ENCODE measurements at places on chromosomes 11 and 22.

- no peak for DNase-seq
Measured at GRCh38 chr11:126965331-126965730, 35.2 kb downstream of the KIRREL3 start.

- no peak for DNase-seq
Measured at GRCh38 chr22:35627267-35628041, 10.3 kb upstream of the MB start.

GRCh38 chr11:118447423-118447822, 11.1 kb downstream of the KMT2A start:
- no peak for DNase-seq

GRCh38 chr11:36374726-36375125, 78.6 kb downstream of the PRR5L start:
- DNase-seq: no peak

DNA sequence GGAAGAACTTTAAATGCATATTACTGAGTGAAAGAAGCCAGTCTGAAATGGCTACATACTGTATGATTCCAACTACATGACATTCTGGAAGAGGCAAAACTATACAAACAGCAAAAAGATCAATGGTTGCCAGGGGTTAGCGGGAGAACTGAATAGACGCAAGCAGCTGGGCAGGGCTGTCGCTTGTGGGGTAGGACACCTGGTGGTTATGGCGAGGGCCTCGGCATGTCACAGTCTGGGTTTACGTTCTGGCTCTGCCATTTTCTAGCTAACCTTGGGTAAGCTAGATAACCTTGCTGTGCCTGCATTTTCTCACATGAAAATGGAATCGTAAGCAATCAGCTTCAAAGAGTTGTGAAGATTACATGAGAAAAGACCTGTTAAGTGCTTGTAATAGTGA, 55.2 kb upstream of the SYT13 start:
- DNase-seq: no peak

DNA sequence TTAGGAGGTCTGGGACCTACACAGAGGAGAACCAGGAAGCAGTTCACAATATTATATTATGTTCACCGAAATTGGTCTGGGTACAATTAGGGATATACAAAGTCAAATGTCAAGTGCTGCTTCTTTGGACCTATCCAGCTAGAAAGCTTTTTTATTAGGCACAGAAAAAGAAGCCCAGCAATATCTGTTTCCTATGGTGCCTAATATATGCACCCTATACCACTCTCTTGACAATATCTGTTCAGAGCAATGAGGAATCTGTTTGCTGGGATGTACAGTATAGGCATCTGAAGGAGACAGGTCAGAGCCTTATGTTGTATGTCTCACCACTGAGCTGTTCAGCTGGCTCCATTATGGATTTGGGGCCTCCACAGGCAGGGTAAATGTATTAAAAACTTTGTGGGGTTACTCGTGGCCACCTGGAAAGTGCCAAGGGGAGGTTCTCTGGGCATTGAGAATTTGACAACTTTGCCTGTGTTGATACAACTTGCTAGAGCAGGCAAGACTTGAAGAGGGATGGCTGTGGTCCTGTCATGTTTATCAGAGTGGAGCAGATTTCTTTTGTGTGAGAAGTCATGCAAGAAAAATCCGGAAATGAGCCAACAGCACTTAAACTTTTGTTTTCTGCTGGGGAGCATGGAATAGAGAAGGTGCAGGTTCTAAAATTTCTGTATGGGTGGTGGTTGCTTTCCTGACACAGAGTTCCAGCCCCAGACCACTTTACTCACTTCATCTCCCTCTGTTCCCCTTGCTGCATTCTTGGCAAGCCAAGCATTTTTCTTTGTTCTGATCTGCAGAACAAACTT, 10.1 kb downstream of the STIM1 start:
- no peak for DNase-seq

DNA sequence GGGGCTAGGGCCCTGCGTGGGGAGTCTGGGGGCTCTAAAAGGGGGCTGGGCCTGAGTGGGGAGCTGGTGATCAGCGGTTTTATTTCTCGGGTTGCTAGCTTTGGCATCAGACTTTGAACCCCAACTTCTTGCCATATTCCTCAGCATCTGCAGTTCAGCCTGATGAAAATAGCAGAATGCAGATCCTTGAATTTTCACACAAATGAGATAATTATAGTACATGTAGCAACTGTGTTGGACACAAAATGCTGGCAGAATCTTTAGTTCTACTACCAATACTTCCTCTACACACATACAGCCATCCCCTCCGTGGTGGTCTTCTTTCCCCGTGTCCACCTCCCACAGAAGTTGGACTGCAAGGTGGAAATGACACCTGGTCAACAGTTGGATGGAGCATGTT, 1.5 kb downstream of the ZC3H7B start:
- DNase-seq: no peak

- DNase-seq: no peak
Measured at GRCh38 chr11:20464518-20464917, 77.0 kb downstream of the PRMT3 start.

DNA sequence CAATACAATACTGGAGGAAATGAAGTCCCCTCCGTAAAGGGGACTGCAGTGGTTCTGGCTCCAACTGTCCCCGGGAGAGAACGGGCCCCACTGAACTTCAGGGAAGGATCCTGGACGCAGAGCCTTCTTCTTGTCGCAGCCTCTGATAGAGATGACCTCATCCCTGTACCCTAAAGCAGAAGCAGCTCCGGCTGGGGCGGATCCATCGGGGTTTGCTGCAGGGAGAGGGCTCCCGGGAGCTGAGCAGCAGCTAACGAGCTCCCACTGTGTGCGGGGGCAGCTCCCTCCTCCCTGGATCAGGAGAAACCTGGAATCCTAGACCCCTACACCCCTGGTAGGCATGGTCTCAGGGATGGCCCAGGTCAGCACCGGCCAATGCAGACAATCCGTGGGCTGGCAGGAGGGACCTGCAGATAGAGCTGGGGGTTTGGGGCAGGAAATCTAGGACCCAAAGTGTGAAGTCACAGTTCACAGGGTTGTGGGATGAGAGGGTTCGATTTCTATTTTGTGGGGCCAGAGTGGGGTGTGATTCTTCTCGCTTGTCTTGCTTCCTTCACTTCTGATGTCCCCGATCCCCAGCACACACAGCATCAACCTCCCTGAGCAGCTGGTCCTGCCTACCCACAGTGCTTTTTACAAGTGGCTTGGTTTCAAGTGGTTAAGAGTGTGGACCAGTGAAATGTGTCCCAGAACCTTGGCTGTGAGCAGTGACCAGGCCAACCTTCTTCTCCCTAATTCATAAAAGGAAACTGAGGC, 12.9 kb downstream of the KIAA0930 start:
- no peak for DNase-seq

- no peak for DNase-seq
Measured at GRCh38 chr11:69855421-69855820, 36.2 kb upstream of the FGF3 start.

DNA sequence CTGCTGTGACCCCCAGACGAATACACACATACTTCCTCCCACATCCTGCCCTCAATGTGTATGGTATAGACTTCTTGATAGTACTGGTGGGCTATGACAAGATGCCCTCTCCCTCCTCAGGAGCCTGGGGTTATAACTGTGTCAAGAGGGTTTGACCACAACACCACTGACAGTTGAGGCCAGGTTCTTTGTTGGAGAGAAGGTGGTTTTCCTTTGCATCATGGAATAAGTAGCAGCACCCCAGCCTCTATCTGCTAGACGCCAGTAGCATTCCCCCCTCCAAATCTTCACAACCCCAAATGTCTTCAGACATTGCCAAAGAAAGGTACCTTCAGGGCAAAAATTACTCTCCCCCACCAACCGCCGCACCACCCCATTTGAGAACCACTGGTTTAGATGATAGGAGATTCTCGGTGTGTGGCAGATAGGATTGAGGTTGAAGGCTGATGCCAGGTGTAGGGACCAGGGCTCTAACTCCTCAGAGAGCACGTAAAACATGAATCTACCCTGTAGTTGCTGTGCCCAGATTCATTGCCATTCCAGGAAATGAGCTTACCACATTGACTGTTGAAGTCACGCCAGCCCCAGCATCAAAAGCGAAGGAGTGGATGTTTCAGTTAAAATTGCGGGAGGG, 5.5 kb upstream of the MYO18B start:
- DNase-seq: no peak

DNA sequence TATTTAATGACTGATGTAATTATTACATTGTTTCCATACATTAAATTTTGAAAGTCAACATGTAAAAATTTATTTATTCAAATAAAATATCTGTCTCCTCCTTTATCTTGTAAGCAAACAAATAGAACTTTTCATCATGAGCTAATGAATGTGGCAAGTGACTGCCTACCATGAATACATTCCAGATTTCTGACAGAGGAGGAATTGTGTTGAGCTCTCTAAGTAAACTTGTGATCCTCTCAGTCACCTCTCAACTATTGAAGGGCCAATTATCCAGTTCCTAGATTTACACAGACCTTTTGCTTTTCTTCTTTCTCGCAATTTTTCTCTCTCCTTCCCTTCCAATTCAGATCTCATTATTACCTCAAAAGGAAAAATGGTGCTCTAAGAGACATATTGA, 21.5 kb downstream of the PRRG4 start:
- no peak for DNase-seq

DNA sequence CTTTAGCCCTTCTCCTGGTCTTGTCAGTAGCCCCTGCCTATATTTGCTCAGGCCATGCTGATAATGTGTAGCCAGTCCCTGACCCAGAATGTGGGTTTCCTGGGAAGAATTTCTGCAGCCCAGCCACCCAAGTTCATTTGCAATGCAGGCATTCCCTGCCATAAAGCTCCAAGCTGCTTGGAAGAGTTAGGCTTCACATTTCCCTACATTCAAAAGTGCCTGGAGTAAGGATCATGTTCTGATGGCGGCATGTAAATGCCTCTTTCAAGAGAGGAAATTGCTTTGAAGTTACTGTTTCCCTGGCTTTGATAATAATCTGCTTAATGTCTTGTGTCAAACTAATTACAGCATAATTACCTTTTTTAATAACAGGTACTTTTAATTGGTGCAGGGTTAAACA, 266.1 kb downstream of the MIAT start:
- no peak for DNase-seq

- no peak for DNase-seq
Measured at GRCh38 chr22:30393322-30393680, 3.5 kb upstream of the SEC14L2 start.

- DNase-seq: no peak
Measured at GRCh38 chr11:21582791-21583190, 610.1 kb upstream of the ANO5 start.

DNA sequence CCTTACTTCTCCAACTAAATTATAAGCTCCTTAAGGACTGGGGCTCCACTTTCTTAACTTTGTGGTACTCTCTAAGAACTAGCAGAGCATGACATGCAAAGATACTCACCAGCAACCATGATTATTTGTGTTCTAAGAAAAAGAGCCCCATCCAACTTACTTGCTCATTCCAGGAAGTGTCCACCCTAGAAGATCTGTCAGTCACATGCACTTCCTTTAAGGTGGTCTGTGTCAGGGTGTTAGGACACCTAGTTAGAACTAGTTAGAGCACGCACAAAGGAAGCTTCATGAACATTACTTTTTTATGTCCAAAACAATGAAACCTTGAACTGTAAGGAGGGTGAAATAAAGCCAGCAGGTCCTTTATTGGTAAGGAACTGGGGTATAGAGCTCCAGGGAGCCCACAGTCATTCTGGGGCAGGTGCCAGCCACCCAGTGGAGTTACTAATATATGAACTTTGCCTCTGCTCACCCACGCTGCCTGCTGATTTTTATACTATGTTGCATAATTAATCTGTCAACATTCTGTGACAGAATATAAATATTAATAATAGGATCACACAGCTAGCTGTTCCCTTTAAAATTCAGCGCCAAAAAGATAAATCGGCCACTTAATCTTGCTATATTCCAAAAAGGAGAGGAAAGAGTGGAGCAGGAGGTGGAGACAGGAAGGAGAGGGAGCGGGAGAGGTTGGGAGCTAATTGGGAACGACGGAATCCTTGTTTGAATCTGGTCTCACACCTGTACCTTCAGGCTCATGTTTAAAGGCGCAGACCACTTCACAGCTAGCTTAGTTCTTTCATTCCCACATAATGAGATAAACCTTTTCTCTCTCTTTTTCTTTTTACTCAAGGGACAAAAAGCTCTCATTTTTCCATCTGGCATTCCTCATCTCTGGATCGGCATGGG, 755.0 kb downstream of the OPCML start:
- no peak for DNase-seq

DNA sequence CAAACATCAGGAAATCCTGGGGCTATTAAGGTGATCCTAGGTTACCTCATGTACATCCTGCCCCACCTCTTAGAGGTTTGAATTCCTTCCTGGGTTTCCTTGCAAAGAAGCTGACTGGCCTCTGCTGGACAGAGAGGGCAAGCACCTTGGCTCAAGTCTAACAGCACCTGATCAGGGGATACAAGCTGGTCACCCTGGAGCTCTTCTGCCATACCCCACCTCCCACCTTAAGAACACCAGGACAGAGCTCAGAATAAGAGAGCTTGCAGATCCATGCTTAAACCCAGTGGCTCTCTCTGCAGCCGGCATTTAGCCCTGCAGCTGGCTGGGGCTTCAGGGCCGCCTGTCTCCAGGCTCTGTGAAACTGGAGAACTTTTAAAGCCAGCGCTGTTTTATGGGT, 386.6 kb upstream of the NARS2 start:
- DNase-seq: no peak

GRCh38 chr11:109586789-109587188, 164.8 kb downstream of the C11orf87 start:
- no peak for DNase-seq

DNA sequence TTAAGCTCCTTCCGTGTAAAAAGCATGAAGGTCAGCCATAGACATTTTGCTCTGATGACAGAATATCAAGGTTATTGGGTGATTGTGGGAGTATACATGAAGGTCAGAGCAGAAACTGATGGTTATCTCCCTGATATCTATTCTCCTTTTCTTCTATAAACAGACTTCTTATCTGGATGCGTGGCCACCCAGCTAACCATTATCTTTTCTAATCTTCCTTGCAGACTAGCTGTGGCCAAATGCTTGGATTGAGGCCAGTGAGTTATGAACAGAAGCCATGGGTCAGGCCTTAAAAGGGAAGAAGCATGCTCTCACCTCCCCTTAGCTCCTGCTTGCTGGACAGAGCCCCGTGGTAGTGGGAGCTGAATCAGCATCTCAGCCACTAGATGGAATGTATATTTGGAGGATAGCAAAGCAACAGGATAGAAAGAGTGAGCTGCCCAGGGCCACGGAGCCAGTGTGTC, 31.3 kb upstream of the LRRC55 start:
- DNase-seq: no peak

- DNase-seq: no peak
Measured at GRCh38 chr11:68449951-68450350, 10.6 kb upstream of the PPP6R3 start.

GRCh38 chr11:67611165-67611564, 4.4 kb downstream of the NDUFV1 start:
- DNase-seq: no peak

GRCh38 chr11:99592266-99592665, 571.5 kb downstream of the CNTN5 start:
- no peak for DNase-seq

- DNase-seq: no peak
Measured at GRCh38 chr11:79362821-79363220, 78.0 kb downstream of the TENM4 start.

GRCh38 chr22:19412478-19412877, 19.1 kb downstream of the HIRA start:
- DNase-seq: no peak

- no peak for DNase-seq
Measured at GRCh38 chr22:39675947-39676346, 105.4 kb downstream of the CACNA1I start.

- no peak for DNase-seq
Measured at GRCh38 chr11:25734591-25735211, 597.2 kb upstream of the ANO3 start.

GRCh38 chr22:25475257-25476022, 89.0 kb upstream of the GRK3 start:
- no peak for DNase-seq

- DNase-seq: no peak
Measured at GRCh38 chr22:48104766-48105165, 1342.3 kb downstream of the TBC1D22A start.
